Stimulated activated CD4-positive, alpha-beta T cell treated with anti-CD3 and anti-CD28 coated beads, Interleukin-4, amount 100 ng/mL, for 24 hours (primary cell): ENCODE measurements at places on chromosomes 3 and 15.

DNA sequence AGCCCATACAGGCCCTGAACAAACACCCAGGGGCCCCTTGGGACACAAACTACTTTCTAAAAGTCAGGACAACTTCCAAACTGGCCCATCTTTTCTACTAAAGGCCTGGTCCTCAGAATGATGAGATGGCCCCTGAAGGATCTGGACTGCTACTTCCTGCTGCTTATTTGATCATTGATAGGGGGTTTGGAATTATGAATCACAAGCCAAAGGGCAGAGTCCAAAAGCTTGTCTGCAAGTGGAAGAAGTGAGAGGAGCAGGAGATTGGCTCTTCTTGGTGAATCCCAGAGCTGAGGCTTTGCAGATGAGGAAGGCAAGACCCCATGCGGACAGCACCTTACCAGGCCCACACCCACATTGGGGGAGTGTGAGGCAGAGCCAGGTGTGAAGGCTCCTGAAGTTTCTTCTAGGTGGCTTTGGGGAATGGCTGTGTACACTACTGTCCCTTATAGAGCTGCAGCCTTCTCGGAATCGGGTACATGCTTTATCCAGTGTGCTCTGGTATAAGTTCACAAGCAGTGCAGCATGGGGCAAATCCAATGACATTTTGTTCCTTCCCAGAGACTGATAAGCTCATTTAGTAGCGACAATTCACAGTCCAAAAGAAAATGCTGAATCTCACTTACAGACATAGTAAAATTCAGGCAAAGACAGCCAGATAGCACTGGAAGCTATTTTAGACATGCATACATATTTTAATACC, 133.1 kb downstream of the RORA start:
- no peak for DNase-seq

GRCh38 chr3:129485721-129486663, 42.4 kb upstream of the RHO start:
- DNase-seq: no peak

- no peak for DNase-seq
Measured at GRCh38 chr3:112508860-112509259, 9.6 kb upstream of the BTLA start.

DNA sequence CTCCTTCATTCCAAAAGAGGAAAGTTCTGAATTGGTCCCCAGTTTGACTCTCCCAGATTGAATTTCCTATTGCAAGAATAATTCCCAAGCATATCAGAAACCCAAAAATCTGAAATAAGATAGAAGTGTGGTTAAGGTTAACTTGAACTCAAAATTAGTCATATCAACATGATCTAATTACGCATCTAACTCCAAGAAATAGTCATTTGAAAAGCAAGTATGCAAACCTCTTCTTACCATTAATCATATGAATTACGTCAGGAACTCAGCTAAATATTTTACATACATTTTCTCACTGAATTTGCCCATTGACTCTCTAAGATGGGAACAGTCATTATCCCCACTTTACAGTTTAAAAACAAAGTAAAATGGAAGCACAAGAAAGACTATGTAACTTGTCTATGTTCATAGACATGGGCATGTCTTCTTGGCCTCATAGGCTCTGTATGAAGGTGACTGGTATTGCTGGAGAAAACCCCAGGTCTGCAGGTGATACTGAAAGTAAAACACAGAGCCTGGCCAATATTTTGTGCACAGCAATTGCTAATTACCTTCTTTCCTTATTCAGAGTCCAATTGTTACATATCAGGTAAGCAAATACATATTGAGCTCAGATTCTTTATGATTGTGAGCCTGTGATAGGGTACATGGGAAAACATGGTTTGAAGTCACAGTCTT, 139.2 kb downstream of the ATP8B4 start:
- DNase-seq: no peak
